Smooth muscle cell of the brain vasculature (primary cell): ENCODE measurements at places on chromosomes 11 and 22.

GRCh38 chr11:20193307-20193706, 33.0 kb upstream of the DBX1 start:
- no peak for DNase-seq

GRCh38 chr11:60918939-60919265, 4.9 kb downstream of the TMEM109 start:
- no peak for DNase-seq

- DNase-seq = no peak
Observed at GRCh38 chr11:68074584-68075352, 35.9 kb downstream of the TCIRG1 start.

DNA sequence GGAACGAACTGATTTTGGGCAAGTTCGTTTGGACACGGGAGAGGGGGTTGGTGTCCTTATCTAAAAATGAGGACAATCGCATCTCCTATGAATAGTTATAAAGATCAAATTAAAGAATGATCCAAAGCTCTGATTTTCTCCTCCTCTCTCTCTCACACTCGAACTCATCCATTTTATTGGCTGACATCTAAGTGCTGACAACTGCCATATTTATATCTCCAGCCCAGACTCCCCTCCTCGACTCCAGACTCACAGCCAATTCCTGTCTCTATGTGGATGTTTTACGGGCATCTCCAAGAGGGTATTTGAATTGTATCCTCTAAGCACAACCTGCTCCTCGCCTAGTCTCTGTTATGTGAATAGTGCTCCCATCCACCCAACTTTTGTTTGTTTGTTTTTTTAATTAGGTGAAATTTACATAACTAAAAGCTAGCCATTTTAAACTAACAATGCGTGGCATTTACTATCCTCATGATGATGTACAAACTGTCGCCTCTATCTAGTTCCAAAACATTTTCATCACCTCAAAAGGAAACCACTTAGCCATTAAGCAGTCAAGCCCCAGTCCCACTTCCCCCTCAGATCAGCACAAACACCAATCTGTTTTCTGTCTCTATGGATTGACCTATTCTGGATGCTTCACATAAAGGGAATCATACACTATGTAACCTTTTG, 4.0 kb downstream of the SYN3 start:
- DNase-seq = no peak

- DNase-seq = no peak
Observed at GRCh38 chr22:17592201-17592600, 28.9 kb downstream of the SLC25A18 start.

DNA sequence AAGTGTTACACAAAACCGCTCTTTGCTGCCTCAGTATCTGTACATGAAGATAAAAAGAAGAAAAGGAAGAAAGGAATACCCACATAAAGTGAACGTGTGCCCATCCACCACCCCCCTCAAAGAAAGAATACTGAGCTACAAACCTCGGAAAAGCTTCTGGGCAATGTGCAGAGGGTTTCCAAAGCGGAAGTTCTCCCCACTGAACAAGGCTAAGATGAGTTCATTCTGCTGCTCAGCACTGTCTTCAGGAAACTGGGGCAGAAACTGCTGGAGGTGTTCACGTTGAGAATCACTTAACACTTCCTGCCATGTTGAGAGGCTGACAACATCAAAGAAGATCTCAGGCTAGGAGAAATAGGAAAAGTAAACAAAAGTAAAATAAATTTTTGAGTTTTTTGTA, 6.9 kb downstream of the NFRKB start:
- no peak for DNase-seq

DNA sequence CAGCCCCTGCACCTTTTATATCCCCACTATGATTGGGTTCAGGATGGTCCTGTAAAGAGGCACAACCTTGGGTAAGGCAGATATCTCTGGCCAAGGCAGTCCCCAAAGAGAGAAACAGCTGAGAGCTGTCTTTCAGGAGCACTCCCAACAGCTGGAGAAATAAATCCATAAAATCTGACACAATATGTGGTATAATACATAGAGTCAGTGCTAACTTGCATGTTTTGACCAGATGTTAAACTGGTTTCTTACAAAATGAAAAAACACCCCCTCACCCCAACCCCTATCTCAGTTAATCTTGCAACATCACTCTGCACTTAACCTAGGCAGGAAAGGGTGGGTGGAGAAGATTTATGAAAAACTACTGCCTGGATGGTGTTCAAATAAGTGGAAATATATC, 44.0 kb upstream of the C11orf87 start:
- DNase-seq = no peak

DNA sequence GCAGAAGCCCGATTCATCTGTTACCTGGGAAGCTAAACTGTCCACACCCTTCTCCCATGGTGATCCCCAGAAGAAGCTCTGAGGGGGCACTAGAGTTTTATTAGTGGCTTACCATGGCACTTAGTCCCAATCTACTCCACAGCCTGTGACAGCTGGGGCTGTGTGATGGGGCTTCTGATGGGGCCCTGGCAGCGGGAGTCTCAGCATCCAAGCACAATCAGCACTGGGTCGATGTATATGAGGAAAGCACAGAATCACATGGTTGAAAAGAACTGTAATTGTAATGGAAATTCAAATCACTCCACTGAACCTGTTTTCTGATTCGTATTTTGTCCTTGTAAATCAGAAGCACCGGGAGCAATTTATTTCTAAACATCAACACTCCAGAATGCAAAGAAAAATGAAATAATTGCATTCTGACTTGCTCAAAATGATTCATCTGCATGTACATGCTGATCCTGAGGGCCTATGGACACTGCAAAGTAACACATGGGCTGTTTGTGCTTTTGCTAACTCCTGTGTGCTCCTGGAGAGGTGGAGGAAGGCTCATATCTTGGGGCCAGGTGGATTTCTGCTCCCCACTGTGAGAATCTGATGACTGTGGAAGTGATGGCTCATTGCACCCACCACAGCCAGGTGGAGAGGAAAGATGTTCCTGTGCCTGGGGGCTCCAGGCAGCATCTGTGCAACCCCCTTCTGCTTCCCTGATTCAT, 203.0 kb downstream of the KIRREL3 start:
- no peak for DNase-seq

DNA sequence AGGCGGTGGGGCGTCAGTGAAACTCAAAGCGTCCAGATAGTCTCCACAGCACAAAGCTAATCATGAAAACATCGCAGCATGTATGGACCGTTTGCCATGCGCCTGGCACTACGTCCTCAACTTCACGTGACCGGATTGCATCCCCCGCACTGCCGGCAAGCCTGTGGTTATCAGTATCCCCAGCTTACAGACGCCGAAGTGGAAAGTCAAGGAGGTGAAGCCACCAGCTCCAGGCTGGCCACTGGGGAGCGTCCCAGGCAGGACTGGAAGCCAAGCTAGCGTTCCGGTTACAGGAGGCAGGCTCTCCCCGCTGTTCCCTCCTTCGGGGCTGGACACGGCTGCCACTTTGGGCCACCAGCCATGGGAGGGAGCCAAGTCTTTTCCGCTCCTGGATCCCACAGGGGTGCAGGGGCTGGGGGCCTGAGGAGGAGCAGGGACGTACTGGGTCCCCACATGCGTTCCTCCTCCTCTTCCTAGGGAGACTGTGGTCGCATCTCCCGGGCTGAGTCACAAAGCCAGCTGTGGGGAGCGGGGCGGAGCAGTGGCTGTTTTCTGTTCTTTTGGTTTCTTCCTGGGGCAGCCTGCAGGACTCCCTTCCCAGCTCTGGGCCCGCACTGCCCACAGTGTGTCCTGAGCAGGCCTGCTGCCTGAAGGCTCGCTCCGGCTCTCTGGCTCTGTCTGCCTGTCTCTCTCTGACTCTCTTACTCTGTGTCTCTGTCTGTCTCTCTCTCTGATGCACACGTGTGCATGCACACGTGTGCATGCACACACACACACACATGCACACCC, 4.3 kb upstream of the OSBPL5 start:
- no peak for DNase-seq

DNA sequence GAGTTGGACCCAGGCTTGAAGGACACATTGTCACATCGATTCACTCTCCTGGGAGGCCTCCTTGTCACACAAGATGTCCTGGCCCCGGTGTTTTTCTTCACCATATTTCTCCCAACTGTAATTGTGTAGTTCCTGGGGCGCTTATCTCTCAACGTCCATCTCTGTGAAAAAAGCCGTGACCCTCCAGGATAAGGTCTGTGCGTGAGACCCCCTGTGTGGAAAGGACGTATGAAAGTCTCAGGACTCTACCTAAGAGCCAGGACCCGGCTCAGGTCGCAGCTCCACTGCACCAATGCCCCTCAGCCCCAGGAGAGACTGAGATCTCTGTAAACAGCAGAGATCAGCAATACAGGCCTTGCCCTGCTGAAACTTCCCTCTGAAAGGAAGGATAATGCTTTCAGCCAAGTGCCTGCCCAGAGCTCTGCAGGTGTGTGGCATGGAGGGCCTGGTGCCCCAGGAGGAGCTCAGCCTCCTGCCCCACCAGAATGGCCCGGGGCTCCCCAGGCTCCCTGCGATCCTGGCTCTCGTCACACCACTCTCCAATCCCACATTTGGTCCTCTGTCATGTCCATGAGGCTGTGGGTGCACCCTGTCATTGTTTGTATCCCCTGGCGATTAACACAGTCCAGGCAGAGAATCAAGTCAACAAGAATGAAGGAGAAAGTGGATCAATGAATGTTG, 119.2 kb upstream of the TMEM45B start:
- no peak for DNase-seq

- DNase-seq = no peak
Observed at GRCh38 chr11:123434262-123434661, 4.2 kb downstream of the GRAMD1B start.

- DNase-seq = no peak
Observed at GRCh38 chr11:86101941-86102407, 33.1 kb upstream of the PICALM start.

- DNase-seq = no peak
Observed at GRCh38 chr11:113153847-113154246, 160.5 kb upstream of the TTC12 start.

DNA sequence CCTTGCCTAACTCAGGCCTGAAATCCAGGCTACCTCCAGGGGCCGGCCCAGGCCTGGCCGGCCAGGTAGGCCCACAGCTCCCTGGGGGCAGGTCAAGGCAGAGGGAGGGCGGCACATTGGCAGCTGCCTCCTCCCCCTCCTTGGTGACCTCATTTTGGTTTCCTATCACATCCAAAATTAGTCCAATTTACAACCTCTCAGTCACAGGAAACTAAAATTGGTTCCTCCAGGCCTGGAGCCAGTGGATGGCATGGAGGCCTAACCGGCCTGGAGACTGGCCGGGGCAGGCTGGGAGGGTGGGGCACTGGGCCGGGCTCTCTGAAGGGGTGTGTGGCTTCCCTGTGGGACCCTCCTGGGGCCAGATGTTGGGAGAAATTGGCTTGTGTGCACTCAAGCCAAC, 35.9 kb downstream of the LRRC10B start:
- no peak for DNase-seq

GRCh38 chr11:106733635-106734034, 284.6 kb downstream of the GUCY1A2 start:
- no peak for DNase-seq

GRCh38 chr11:76798671-76799065, 15.5 kb downstream of the TSKU start:
- DNase-seq = no peak

DNA sequence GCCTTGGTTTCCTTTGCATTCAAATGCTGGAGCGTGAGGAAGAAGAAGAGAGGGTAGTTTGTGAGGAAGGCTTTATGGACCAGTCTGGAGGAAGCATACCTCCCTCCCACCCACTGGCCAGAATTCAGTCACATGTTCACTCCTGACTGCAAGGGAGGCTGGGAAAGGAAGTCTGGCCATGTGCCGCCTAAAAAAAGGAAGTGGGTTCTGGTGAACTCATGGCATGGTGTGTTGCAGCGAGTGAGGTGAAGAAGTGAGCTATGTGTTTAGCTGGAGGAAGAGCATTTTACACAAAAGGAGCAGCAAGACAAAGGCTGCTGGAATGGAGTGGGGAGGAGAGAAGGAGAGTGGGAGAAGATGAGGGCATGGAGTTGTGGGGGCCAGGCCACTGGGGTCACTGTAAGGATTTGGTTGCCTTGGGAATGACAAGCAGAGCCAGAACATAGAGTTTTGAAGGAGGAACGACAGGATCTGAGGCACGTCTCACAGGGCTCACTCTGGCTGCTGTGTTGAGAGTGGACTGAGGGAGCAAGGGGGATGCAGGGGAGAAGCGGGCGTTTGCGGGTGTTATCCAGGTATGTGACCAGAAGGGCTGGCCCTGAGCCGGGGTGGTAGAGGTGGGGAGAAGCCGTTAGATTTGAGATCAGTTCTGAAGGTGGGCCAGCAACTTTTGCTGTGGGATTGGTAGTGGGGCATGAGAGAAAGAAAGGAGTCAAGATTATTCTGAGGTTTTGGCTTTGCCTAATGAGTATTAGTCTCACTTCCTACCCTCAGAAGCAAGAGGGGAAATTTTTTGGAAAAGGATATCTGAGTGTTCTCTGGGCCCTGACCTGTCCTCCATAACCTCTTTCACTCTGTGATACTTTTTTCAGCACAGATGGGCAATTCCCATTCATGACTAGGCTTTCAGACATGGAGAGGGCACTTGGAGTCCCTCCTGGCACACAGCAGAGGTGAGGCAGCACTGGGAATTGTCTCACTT, 26.4 kb downstream of the BMAL1 start:
- DNase-seq = no peak

DNA sequence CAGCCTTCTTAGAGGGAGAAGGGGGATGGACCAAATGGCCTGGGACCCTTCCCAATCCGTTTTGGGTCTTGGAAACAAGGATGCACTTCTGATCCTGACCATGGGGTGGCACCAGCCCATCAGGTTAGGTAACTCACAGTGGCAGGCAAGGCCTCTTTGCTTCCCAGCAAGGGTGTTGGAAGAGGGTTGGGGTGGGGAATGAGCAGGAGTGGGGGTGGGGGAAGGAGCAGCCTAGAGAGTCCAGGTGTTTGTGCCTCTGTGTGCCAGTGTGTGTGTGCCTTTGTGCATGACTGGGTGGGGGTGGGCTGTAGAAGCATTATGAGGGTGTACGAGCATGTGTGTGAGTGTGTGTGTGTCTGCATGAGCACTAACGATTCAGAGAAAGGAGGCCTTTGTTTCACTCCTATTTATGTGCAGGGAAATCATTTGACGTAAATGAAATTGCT, 213.1 kb downstream of the INSC start:
- DNase-seq = no peak

GRCh38 chr11:83122050-83122449, 34.9 kb upstream of the PCF11 start:
- DNase-seq = no peak

- no peak for DNase-seq
Observed at GRCh38 chr11:47342854-47343253, 9.6 kb downstream of the MYBPC3 start.

DNA sequence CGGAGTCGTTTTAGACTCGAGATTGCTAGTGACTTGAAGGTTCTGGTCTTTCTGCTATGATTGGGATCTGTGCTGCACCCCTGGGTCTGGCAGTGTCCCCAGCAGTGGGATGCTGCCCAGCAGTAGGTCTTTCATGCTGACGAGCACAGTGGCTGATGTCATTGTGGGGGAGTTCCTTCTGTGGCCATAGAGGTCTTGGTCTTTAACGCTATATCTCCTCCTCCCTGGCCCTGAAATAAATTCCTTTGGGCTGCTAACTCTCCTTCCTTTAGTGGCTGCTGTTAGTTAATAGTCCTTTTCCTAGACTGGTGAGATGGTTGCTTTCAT, 136.3 kb downstream of the TEAD1 start:
- DNase-seq = no peak
